ENCODE measurements at places on chromosomes 4 and X.
A peak's percentile ranks its signal among the peaks of the same experiment; 100 is the strongest.

DNA sequence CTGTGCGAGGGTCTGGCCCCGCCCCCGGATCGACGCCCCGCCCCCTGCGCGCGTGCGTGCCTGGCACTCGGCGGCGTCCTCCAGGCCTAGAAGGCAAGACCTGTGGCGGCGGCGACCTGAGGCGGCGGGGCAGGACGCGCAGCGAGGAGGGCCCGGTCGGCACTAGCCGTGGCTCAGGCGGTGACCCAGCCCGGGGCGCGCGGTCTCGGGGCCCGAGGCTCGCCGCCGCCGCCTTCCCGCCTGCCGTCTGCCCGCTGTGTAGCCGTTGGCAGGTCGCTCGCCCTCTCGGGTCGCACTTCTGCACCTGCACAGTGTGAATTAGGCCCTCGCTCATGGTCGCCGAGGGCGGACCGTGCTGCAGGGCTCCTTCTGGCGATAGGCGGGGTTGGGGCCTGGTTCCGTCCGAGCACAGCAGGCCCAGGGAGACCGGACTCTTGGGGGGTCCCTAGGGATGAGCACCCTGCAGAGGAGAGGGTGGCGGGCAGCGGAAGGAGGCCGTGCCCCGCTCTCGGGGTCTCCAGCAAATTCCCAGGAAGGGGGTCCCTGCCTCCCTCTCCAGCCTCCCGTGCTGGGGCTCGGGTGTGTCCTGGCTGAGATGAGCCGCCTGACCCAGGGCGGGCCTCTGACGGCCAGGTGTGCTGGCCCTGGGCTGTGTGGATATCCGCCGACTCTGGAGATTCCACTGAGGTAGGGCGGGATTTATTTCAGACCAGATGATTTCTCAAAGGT lies 557 bp upstream of the FAM53A start:
- no peak for DNase-seq

GRCh38 chr4:110195561-110196205 lies 2.7 kb downstream of the ELOVL6 start:
- peak; percentile 11 for DNase-seq

GRCh38 chr4:141922236-141922635 lies 285.9 kb downstream of the IL15 start:
- no peak for DNase-seq

GRCh38 chr4:3287271-3287971 lies 5.4 kb upstream of the RGS12 start:
- DNase-seq = no peak

DNA sequence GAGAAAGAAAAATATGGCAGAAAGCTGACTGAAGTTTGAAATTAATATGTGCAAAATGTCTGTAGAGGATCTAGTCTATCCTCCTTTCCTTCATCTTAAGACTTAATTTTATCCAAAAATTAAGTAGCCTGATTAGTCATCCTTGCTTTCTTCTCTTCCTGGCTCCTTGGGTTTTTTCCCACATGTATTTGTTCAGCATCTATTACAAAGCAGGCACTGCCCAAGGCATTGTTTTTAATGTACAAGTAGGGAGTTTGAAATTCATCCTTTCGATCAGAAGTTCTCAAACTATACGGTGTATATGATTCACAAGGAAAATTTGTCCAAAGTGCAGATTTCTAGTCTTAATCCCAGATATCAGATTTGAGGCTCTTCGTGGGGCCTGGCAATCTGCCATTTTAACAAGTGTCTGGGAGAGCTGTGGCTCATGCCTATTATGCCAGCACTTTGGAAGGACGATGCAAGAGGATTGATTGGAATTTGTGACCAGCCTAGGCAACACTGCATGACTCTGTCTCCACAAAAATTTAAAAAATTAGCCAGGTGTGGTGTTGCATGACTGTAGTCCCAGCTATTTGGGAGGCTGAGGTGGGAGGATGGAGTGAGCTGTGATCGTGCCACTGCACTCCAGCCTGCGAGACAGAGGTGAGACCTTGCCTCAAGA lies 19.4 kb upstream of the YTHDC1 start:
- no peak for DNase-seq

GRCh38 chr4:154390324-154390723 lies 101.3 kb downstream of the DCHS2 start:
- no peak for DNase-seq

DNA sequence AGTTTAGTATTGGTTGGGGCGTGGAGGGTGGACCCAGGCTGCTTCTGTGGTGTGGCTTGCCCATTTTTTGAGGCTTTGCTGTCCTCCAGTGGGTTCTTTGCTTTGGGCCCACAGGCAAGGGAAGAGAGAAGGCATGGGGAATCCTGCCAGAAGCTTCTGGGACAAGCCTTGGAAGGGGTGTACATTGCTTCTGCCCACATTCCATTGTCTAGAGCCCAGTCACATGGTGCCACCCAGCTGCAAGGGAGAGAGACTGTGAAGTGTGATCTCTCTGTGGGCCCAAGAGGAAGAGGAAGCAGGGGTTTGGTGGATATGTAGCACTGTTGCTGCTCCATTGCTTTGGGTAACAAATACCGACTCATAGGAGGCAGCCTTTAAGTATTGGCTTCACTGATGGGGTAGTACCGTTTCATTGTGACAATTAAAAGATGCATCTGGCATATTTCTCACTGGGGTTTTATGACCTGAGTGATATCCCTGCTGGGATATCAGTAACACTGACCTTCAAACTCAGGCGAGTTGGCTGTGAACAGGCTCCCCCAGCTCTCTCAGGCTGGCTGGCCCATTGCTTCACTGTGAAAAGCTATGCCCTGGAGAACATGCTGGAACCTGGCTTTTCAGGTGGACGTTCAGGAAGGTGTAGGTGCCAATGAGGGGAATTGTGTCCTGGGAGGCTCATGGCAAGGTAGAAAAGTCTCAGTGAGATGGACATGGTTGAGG lies 85.9 kb downstream of the CLDN34 start:
- DNase-seq = no peak

DNA sequence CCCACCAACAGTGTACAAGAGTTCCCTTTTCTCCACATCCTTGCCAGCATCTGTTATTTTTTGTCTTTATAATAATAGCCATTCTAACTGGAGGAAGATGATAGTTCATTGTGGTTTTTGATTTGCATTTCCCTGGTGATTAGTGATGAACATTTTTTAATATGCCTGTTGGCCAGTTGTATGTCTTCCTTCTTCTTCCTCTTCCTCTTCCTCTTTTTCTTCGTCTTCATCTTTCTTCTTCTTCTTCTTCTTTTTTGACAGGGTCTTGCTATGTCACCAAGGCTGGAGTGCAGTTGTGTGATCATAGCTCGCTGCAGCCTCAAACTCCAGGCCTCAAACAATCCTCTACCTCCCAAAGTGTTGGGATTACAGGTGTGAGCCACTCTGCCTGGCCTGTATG lies 87.4 kb downstream of the CCDC160 start:
- DNase-seq = no peak

DNA sequence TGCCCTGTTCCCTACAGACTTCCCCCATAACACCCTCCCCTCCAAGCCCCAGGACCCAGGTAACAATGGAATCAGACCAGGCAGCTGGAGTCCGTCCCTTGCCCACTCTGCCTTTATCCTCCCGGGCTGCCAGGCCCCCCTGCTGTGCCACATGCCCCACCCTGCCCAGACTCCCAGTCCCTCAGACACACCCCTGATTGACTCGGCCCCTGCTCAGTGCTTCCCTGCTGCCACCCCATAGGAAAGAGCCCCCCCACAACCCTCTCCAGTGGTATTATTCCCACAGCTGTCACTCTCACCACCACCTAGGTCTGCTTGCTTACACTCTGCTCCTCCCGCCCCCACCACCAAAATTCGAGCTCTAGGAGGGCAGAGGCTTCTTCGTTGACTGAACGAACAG lies 4.7 kb upstream of the NAA10 start:
- no peak for DNase-seq

- DNase-seq = no peak
Measured at GRCh38 chrX:733961-734360, 103.4 kb downstream of the SHOX start.

DNA sequence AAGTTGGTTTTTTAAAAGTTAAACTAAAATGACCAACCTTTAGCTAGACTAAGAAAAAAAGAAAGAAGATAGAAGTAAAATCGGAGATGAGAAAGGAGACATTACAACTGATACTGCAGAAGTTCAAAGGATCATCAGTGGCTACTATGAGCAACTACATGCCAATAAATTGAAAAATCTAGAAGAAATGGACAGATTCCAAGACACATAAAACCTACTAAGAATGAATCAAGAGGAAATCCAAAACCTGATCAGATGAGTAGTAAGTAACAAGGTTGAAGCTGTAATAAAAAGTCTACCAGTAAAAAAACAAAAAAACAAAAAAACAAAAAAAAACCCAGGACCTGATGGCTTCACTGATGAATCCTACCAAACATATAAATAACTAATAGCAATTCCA lies 16.1 kb downstream of the IQCM start:
- DNase-seq = no peak

- no peak for DNase-seq
Measured at GRCh38 chrX:38754818-38755718, 46.2 kb upstream of the MID1IP1 start.

GRCh38 chr4:114547340-114548134 lies 51.1 kb upstream of the UGT8 start:
- DNase-seq = no peak

- no peak for DNase-seq
Measured at GRCh38 chr4:76624931-76625715, 190.1 kb downstream of the SHROOM3 start.

DNA sequence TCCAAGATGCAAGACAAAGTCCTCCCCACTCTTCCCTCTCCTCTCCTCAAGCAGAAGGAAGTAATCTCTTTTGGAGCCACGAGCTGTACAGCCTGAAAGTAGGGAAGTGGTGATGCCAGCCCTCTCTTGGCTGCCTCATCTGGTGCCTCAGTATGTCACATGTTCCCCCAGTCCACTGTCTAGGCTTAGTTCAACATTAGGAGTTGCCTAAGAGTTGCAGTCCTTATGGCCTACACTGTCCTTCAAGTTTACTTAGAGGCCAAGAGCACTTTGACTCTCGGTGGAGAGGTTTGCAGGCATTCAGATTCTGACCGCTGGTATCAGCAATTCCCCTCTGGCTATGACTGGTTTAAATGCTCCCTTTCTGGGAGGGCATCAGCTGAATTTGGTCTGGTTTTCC lies 735.6 kb downstream of the GLUD2 start:
- DNase-seq = no peak

- no peak for DNase-seq
Measured at GRCh38 chr4:154341448-154341847, 150.2 kb downstream of the DCHS2 start.

- DNase-seq = no peak
Measured at GRCh38 chr4:169557061-169557636, 55.2 kb downstream of the NEK1 start.
